SJCRH30 (cell line): ENCODE measurements at places on chromosomes 7 and 10.

DNA sequence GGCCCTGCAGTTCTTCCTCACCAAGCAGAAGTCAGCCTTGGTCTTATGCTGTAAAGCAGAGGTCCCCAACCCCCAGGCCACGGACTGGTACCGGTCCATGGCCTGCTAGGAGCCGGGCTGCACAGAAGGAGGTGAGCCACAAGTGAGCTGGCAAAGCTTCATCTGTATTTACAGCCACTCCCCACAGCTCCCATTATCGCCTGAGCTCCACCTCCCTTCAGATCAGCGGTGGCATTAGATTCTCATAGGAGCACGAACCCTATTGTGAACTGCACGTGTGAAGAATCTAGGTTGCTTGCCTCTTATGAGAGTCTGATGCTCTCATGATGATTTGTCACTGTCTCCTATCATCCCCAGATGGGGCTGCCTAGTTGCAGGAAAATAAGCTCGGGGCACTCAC lies 87.6 kb upstream of the NEBL start:
- DNase-seq = no peak

- DNase-seq = no peak
Measured at GRCh38 chr7:836429-836828, 4.2 kb downstream of the SUN1 start.

DNA sequence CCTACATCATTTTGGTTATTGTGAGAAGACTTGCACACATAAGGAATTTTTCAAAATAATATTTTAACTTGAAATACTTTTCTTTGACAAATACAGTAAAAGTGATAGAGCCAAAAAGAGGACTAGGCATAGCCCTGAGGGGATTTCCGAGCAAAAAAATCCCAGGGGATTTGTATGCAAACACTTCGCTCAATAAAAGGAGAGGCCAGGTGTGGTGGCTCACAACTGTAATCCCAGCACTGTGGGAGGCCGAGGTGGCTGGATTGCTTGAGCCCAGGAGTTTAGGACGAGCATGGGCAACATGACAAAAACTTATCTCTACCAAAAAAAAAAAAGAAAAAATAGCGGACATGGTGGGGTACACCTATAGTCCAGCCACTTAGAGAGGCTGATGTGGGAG lies 193.0 kb downstream of the PCDH15 start:
- no peak for DNase-seq

DNA sequence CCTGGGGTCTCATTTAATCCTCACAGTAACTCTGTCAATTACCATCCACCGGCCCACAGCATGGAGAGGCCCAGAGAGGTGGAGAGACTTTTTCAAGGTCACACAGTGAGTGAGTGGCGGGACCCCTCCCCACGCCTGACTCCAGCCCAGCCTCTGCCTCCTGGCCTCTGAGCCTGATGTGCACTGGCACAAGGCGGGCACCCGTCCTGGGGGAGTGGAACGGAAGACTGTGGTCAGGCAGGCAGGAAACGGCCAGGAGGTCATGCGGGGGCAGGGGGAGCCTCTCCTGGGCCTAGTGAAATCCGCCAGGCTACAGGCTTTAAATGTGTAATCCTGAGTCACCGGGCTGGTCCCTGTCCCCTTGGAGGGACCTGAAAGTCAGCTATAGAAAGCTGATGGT lies 32.2 kb downstream of the ZCCHC24 start:
- no peak for DNase-seq

DNA sequence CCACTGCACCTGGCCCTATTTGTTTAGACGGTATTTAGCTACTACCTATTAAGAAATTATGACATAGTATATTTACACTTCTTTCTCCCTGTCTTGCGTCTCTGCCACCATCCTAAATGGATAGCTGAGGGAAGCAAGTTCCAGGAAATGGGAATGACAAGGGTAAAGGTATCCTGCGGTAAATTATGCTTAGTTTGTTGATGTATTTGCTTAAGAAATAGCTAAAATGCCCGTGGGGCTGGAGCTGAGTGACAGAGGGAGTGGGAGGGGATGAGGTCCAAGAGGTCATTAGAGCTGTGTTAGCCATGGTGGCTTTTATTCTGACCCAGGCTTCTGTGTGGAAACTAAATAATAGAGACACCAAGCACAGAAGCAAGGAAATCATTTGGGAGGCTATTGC lies 29.0 kb upstream of the UBE2D1 start:
- no peak for DNase-seq

- DNase-seq = no peak
Measured at GRCh38 chr10:12348294-12348869, 965 bp upstream of the CAMK1D start.

DNA sequence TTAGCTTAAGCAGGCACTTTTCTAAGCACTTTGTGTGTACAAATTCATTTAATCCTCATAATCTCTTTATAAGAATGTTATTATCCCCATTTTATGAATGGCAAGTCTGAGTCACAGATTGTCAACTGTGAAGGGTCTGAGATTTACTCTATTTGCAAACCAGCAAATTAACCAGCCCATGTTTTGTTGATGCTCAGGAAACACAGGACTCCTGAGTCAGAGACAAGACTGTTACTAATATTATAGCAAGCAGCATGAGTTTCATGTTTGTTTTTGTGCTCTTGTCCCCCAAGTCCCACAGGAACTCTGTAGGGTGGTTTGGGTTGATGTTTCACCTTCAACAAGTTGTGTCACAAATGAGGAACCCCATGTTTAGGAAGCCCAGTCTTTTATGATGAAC lies 182.0 kb upstream of the PPP1R3A start:
- DNase-seq = no peak

DNA sequence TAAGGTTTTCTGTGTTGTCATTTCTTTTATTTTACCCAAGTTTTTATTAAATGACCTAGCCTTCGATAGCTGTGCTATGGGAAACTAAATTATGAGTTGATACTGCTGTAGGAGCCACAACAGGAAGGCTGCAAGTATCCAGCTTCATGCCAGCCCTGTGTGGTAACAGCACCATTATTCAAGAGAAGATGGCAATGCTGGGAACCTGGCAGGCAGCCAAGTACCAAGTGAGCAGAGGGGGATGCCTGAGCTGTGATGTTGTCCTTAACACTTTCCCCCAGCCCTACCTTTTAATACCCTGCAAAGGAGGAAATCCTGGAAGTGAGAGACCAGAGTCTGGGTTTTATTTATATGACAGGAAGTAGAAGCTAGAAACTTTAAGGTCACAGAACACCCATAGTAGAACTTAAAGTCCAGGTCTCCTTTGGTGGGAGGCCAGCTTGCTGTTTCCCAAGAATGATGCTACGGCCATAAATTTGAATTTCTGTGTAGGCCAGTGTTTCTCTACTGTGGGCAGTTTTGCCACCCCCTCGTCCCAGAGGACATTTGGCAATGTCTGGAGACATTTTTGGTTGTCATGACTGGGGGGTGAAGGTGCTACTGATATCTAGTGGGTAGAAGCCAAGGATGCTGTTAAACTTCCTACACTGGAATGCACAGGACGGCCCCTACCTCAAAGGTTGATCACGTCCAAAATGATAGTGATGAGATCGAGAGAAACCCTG lies 9.2 kb upstream of the ATXN7L1 start:
- peak; percentile 55 for DNase-seq

GRCh38 chr10:98431016-98431415 lies 15.7 kb downstream of the HPS1 start:
- no peak for DNase-seq

- DNase-seq = no peak
Measured at GRCh38 chr10:65945061-65945460, 980.8 kb upstream of the LRRTM3 start.

DNA sequence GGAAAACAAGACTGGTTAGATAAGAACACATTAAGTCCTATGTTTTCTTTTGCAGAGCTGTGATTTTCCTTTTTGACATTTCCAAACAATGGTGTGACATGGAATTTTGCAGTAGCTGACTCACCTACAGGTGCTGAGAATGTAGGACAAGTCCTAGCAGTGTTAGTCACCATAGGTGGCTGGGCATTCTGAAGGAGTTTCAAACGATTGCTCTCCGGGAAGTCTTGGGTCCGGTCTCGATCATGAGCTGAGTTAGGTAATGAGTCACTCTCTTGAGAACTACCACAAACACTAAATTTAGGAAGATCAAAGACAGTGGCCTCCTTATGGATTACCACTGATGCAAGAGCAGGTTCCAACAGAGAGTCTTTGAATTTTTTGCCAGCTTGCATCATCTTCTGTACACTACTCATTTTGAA lies 3.6 kb downstream of the FIGNL1 start:
- DNase-seq = no peak

GRCh38 chr7:71155236-71155635 lies 23.3 kb downstream of the GALNT17 start:
- DNase-seq = no peak

- DNase-seq = peak; percentile 14
Measured at GRCh38 chr10:718143-718700, 28.8 kb upstream of the DIP2C start.

DNA sequence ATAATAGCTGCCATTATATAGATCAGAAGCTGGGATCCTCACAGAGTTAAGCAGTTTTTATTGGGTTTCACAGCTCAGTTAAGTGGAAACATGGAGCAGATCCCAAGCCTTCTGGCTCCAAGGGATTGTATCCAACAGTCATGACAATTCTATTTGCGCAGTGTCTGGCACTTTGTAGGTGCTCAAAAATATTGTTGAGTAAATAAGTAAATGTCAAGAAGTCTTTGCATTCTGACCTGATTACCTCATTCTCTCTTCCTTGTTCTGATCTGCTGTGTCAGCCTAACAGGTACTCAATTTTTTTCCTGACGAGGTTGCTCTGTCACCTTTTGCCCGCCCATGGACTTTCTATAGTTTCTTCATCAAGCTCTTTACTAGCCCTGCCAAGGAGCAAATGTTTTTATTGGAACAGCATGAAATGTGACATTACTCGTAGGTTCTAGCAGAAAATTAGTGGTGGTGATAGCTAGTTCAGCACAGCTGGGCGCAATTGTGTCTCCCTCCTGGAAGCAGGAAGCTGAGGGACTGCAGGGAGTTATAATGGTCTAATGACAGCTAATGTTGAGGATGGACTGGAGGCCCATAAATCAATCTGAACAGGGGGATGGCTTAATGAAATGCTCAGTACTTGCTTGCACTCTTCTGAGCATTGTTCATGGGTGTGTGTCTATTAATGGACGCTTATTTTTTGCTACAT lies 680.2 kb downstream of the CCSER2 start:
- no peak for DNase-seq

GRCh38 chr7:1176891-1177373 lies 16.9 kb upstream of the ZFAND2A start:
- peak; percentile 62 for DNase-seq

GRCh38 chr7:24755541-24756407 lies 1.5 kb downstream of the GSDME start:
- peak; percentile 23 for DNase-seq

GRCh38 chr10:7547829-7548228 lies 118.9 kb downstream of the ITIH5 start:
- DNase-seq = no peak

DNA sequence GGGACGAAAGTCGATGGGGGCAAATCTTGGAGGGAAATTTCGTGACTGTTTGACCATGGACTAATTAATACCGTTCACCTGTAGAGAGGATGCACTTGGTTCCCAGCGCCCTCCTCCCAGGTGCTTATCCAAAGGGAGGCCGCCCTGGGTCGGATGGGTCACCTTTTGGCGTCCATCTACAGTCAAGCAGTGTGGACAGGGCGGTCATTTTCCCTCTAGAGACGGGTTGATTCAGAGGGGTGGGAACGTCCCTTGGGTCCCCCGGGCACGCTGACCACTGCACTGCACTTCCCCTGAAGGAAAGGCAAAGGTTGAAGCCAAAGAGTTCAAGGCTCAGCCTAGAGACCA lies 2.0 kb downstream of the PRR15 start:
- no peak for DNase-seq

DNA sequence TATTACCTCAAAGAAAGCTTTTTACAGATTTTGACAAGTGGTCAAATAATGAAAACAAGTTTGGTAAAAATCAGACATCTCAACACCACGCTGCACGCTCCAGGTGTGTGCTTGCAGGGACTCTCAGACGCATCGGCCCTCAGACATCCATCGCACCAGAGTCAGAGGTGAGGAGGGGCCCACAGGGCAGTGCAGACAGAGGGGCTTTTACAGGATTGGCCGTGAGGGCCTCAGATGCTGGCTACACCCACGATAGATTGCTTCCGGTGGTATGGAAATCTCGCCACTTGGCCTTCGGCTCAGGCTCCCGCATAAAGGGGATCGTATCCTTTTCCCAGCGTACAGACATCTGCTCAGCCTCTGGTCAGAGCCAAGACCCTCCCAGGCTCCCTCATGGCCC lies 72.1 kb downstream of the TCERG1L start:
- DNase-seq = no peak

- no peak for DNase-seq
Measured at GRCh38 chr10:77820349-77820748, 106.2 kb downstream of the DLG5 start.

GRCh38 chr10:11164551-11164802 lies 146.8 kb downstream of the CELF2 start:
- DNase-seq = no peak

GRCh38 chr7:24129597-24129996 lies 154.4 kb upstream of the NPY start:
- no peak for DNase-seq

GRCh38 chr10:109115179-109115578 lies 808.1 kb downstream of the XPNPEP1 start:
- no peak for DNase-seq

GRCh38 chr10:62115321-62115720 lies 153.3 kb downstream of the RTKN2 start:
- no peak for DNase-seq

DNA sequence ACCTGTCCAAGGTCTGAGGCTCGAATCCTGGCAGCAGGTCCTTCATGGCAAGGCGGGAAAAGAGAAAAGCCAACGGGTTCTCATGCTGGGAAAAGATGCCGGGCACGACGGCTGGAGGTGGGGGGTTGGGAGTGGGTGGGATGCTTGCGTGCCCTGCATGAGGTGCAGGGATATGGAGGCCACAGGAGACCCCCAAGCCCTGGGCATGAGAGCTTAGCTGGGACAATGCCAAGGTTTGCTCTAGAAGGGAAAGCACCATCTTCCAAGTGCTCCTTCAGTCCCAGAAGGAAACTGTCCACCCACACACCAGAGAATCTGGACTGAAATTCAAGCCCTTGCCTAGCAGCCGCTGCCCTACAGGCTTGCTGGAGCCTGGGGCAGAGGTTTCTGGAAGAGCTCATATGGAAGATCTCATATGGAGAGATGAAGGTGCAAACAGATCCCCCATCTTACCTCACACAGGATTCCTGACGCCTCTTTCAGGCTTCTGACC lies 64.3 kb downstream of the ZRANB1 start:
- DNase-seq = no peak

GRCh38 chr10:101071267-101071884 lies 9.6 kb downstream of the KAZALD1 start:
- no peak for DNase-seq

- DNase-seq = no peak
Measured at GRCh38 chr7:50554431-50555322, 10.5 kb downstream of the DDC start.

DNA sequence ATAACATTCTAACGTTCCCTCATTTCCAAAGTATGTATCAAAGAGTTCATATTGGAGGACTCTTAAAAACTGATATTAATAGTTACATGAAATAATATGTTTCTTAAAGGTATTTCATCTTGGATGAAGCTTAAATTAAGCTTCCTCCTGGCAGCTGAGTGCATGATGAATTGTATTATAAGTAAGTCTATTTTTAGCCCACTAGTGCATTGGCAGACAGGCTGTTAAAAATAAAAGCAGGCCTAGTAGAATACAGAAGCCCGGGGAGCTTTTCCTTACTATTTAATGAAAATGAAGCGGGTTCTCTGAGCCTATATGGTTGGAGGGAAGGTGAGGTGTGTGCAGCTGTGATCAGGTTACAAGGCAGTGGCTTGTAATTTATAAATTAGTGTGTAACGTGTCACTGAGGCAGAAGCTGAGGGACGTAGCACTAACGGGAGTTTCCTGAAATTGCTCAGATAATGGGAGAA lies 130.7 kb upstream of the KMT2E start:
- DNase-seq = no peak
